Right cardiac atrium (tissue), 5 donors: ENCODE measurements at places on chromosomes 16 and 17. TPM values are rescaled to one million over a fixed set of nuclear protein-coding genes. Genes with fewer than 3 reads are reported as not detected.

The ENPP7 gene
- total RNA-seq: not detected

The CPHXL gene
- total RNA-seq: not detected

The SLC16A6 gene
- 0.45 TPM for total RNA-seq

The CEP295NL gene
- 1.3 TPM for total RNA-seq

The NPIPA7 gene
- 3.3 TPM for total RNA-seq

The RANBP10 gene
- total RNA-seq: 13.2 TPM

The SLFN13 gene
- 5.7 TPM for total RNA-seq
